Natural killer cell treated with Interleukin-12 subunit alpha and Interleukin-12 subunit beta and Interleukin-15 and Interleukin-18, amount 100 ng/mL, for 72 hours (primary cell): ENCODE measurements at places on chromosomes 7 and 10. TPM values are rescaled to one million over a fixed set of nuclear protein-coding genes. Genes with fewer than 3 reads are reported as not detected.

The CFAP58 gene
- 0.38 TPM for total RNA-seq

The OPALIN gene
- total RNA-seq = not detected

DNA sequence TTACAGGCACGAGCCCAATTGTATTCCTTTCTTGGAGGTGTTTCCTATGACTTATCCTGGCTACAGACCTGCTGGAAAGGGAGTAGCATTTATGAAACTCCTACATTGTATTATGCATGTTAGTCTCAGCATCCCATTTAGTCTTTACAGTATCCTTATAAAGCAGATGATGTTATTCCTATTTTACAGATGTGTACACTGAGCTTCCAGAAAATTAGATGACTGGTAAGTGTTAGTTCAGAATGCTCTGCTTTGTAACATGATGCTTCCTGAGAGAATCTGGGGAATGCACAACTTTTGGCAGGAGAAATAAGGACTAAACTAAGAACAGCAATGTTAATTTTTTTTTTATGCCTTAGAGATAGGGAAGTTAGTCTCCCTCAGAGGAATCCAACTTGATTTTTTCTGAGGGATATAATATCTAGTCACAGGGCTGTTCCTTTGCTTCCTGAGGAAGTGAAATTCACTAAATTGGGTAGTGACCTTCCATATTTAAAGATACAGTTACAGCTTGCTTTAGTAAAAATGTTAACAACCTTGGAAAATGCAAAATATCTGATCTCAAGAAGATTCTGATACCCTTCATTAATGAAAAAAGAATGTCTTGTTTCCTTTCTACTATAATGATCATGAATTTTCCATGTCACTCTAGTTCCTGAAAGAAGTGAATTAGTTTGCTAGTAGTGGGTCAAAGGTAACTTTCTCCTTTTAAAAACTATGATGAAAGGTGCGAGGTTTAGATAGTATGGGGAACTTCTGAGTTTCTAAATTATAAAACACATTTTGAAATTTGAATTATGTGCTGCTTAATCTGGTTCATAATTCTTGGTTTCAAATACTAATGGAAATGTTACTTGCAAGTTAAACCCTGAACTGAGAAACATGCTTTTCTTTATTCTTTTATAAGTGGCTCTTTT lies 194.0 kb upstream of the PRPS1L1 start:
- no peak for DNase-seq

- no peak for DNase-seq
These were observed 9.1 kb downstream of the COL13A1 start for GRCh38 chr10:69810675-69811397.

GRCh38 chr10:72276421-72277339 lies 3.0 kb downstream of the DDIT4 start:
- no peak for DNase-seq

- no peak for DNase-seq
These were observed 131.0 kb upstream of the NPY start for GRCh38 chr7:24152877-24153472.

GRCh38 chr7:7256731-7257274 lies 74.5 kb downstream of the C1GALT1 start:
- DNase-seq = no peak

The NRAP gene
- total RNA-seq = not detected

The AOC1 gene
- not detected for total RNA-seq

- no peak for DNase-seq
These were observed 11.7 kb downstream of the CASP7 start for GRCh38 chr10:113691381-113691780.

- DNase-seq = no peak
These were observed 81.8 kb downstream of the TNS3 start for GRCh38 chr7:47500103-47500563.

The LAMB1 gene
- not detected for total RNA-seq

The FGFR2 gene
- total RNA-seq = 0.73 TPM

GRCh38 chr10:26555719-26556368 lies 117.7 kb downstream of the APBB1IP start:
- DNase-seq = no peak

The NRBF2 gene
- 20.7 TPM for total RNA-seq

DNA sequence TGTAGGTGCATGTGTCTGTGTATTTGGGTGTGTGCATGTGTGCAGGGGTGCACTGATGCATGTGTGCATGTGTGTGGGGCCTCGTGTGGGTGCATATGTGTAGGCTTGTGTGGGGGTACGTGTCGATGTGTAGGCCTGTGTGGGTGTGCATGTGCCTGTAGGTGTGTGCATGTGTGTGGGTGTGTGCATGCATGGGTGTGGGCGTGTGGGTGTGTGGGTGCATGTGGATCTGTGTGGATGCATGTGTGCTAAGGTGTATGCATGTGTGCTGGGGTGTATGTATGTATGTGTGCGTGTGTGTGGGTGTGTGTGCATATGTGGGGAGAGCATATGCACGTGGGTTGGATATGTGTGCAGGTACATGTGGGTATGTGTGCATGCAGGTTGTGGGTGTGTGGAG lies 73.2 kb downstream of the NKX6-2 start:
- no peak for DNase-seq

The CYP2C19 gene
- not detected for total RNA-seq

DNA sequence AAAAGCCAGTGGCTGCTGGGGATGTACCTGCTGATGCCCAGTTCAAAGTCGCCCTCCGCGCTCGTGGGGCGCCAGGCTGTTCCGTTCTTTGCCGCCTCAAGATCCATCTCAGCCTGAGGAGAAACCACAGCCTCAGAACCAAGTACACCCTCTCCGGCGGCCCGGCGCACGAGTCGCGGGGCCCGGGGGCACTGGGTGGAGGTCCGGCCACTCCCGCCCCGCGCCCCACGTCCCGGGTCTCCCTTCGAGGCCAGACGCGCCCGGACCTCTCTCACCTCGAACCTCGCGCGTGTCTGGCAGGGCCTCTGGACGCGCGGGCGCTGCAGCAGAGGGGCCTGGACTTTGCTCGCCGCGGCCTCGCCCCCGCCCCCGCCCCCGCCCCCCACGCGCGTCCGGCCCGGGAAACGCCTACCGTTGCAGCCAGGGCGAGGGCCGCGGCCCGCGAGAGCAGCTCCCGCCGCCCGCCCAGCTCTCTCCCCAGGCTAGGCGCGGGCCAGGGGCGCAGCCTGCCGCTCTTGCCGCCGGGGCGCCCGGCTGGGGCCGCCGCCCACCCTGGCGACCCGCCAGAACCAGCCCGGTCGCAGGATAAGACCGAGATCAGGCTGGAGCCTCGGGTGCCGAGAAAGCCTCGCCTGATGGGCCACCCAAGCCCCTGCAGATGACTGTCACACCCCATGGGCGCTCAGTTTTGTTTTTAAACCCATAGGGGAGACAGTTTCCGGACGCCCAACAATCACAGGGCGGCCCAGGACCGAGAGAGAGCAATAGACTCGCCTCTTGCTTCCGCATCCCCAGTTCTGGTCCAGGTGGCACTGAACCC lies at the start of gene ABCB4:
Gene ABCB4, minus strand, starts transcription at position 322 of the 820 bp plus-strand sequence. Its CDS starts 215 bp downstream, at position 107.
- DNase-seq = no peak

- no peak for DNase-seq
These were observed 592 bp upstream of the PIK3CG start for GRCh38 chr7:106864298-106865081.

- DNase-seq = no peak
These were observed 25.8 kb upstream of the EGFR start for GRCh38 chr7:54992871-54993475.

The TUBB8 gene
- not detected for total RNA-seq

DNA sequence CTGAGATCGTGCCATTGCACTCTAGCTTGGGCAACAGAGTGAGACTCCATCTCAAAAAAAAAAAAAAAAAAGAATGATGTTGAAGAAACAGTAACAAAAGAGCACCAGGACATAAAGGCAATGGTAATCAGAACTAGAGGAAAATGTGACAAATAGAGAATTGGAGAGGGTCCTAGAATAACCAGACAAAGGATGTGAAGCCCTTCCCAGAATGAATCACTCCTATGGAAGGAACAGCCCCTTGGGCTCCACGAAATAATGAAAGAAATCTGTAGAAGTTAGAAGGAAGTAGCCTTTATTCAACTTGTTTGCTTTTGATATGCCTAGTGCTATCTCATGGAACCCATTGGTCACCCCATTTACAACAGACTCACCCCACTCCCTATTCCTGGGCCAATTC lies 169.2 kb downstream of the SUGCT start:
- no peak for DNase-seq

DNA sequence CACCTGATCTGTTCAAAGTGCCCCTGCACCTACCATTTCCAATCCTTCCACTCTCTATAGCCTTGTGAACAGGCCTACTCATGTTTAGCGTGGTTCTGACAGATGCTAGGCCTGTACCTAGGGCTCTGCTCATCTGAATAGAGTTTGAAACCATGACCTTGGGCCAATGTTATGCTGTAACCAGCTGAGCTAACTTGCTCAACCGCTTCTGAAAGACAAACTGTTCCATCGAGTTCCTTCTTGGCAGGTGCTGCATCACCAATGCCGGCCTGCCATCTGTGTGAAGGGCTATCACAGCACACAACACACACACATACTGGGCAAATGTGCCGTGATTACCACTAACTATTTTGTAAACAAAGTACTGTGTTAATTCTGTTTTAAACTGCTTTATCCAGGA lies 419.0 kb upstream of the GALNT17 start:
- no peak for DNase-seq

The MYOF gene
- total RNA-seq = 0.57 TPM

- no peak for DNase-seq
These were observed 152.4 kb upstream of the NRBF2 start for GRCh38 chr10:62980687-62981086.

DNA sequence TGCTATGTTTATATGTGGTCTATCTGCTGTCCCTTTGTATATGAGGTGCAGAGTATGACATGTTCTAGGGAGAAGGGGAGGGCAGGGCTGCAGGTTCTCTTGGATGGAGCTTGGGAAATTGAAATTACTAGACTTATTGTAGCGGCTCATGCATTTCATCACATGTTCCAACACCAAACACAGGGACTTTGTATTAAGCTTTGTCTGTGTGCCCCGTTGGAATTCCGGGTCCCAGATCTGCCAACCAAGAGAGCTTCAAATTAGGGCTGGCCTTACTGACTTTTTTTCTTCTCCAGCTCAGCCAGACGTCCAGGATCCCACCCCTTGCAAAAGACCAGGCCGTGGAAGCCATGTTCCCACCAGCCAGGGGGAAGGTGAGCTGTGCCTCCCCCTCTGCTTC lies 3.4 kb downstream of the ZNF789 start:
- DNase-seq = no peak
